ENCODE measurements at places on chromosomes 3 and 15. TPM values are rescaled to one million over a fixed set of nuclear protein-coding genes. Genes with fewer than 3 reads are reported as not detected.

- peak; percentile 70 for DNase-seq
These were observed 11.3 kb upstream of the SOX2 start for GRCh38 chr3:181700168-181701087.

- no peak for DNase-seq
These were observed 181.4 kb upstream of the GRM7 start for GRCh38 chr3:6679510-6679909.

GRCh38 chr3:168002786-168003368 is 92.8 kb downstream of the GOLIM4 start:
- DNase-seq: no peak

DNA sequence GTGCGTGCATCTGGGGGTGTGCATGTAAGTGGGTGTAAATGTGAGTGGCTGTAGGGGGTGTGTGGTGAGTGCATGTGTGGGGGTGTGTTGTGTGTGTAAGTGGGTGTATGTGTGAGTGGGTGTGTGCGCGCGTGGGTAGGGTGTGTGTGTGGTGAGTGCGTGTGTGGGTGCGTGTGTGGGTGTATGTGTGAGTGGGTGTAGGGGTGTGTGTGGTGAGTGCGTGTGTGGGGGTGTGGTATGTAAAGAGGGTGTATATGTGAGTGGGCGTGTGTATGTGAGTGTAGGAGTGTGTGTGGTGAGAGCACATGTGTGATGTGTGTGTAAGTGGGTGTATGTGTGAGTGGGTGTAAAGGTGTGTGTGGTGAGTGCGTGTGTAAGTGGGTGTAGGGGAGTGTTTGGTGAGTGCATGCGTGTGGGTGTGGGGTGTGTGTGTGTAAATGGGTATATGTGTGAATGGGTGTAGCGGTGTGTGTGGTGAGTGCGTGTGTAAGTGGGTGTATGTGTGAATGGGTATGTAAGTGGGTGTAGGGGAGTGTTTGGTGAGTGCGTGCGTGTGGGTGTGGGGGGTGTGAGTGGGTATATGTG is 916 bp upstream of the CPN2 start:
- no peak for DNase-seq

- DNase-seq: no peak
These were observed 5.8 kb downstream of the SERPINI2 start for GRCh38 chr3:167467848-167468611.

DNA sequence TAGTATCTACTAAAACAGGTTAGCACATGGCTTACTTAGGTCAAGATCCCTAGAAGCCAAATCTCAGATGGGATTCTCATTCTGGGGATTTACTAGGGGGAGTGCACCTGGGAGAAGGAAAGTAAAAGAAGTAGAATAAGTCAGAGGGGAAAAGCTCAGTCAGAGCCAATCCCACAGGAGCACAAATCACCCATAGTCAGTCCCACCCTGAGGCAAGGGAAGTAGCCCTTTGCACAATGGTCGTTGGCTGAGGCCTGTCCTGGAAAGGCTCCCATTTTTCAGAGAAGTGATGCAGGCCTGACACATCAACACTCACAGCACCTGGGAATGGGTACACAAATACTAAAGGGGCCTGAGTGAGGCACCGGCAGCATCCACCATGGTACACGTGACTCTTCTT is 39.8 kb downstream of the SST start:
- DNase-seq: no peak

GRCh38 chr15:101530224-101530958 is 40.9 kb upstream of the PCSK6 start:
- DNase-seq: peak; percentile 44

ATP13A5 gene
- not detected for total RNA-seq

CHST13 gene
- total RNA-seq: not detected

DPPA2 gene
- not detected for total RNA-seq

All from Peyer's patch (tissue), 4 donors.